NCI-H345 (cell line): ENCODE measurements at places on chromosomes 16 and 17.

DNA sequence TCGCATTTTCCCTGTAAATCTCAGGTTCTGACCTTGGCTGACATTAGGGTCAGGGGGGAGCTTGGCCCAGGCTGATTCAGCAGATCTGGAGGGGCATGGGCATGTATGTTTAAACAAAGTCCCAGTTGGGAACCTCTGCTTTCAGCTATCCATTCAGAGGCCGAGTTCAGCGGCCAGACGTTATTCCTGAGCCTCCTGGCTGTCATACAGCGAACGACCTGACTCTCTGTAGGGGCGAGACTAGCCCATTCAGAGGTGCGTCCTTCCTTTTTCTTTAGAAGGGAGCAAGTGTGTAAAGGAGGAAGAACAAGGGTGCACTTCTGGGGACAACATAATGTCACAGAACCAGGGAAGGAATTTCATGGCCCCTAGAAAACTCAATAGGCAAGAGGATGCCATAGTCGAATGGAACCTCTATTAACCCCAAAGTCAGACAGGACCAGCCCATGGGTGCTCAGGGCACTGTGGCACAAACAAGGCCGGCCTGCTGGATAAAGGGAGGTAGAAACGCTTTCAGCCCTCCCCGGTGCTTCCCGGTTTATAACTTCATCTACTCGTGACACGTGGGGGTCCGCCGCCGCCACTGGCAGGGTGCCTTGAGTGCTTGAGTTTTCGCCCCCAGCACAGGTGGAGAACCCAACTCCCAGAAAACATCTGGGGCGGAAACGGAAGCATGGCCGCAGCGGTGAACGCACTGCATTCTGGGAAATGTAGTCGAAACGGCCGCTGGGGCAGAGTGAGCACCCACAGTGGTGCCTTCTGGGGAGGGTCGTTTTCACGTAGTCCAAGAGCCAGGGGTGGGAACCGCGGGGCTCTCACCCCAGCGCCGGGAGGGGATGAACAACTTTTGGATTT lies 33.2 kb upstream of the PLCG2 start:
- no peak for DNase-seq

DNA sequence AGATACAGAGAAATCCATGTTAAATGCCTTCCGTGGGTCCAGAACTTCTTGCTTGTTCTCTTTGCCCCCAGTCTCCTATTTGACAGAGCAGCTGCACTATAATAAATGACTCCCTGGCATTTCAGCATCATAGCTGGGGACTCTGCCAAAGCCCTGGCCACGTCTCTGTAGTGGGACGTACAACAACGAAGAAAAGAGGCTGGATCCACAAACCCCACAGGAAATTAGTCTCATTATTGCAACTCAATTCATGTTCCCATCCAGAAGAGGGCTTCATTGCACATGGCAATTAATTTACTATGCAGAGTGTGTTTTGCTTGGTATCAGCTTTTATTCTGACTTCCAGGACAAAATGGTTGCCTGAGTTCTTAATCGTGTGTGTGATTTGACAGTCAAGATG lies 121.3 kb downstream of the CDH13 start:
- DNase-seq = no peak

GRCh38 chr16:66269617-66270332 lies 96.7 kb upstream of the CDH5 start:
- no peak for DNase-seq

DNA sequence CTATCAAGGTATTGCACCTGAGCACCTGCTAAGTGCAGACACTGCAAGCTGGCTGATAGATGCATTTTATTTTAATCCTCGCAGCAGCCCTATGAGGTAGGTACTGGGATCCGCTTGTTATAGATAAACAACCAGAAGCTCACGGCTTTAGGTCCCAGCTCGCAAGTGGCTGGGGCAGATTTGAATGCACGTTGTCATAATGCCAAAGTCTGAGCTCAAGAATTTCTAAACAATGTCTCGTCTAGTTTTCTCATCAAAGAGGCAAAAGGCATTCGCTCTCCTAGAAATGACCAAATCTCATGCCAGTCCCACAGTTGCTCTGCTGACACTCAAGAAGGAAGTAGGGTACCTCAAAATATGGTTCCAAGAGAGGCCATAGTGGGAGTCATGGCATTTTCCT lies 20.5 kb downstream of the SOX9 start:
- DNase-seq = no peak

DNA sequence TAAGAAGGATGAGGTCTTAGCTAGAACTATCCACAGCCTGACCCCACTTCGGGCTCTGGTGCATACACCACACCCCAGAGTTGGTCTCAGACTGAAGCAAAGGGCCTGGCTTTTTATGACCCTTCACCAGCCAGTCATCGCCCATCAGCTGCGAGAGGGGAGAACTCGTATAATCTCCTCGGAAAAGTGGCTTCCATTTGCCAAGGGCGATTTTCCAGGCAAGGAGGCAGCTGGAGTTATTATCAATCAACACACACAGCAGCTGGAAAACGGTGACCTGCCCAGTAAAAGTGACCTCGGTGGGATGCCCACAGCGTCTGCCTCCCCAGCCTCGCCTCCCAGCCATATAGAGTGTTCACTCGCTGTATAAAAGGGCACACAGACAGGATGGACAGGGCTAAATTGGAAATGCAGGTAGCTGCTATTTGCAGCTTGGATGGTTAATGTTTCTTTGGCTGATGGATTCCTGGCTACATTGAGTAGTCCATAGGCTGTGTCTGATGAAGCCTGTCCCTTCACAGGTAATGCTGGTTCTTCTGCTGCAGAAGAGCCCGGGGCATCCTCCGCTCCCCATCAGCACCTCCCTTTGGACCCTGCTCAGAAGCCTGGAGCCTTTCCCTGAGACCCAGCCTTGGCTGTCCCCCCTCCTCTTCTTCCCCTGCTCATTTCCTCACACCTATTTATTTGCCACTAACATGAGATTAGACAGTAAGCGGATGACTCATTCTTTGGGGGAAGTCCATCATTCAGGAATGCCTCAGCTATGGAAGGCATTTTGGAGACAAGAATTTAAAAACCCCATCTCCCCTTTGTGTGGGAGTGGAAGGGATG lies 45.7 kb downstream of the TMEM186 start:
- no peak for DNase-seq

DNA sequence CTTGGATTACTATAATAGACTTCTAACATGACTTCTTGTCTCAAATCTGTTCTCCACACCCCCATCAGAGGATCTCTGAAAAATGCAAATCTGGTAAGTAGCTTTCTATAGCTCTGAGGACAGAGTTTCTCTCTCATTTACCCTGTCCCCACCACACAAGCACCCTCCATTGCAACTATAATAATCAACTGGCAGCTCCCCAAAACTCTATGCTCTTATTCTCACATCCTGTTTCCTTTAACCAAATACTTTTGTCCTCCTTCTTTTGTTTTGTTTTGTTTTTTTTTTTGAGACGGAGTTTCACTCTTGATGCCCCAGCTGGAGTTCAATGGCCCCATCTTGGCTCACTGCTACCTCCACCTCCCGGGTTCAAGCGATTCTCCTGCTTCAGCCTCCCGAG lies 73.4 kb downstream of the HELZ start:
- no peak for DNase-seq

DNA sequence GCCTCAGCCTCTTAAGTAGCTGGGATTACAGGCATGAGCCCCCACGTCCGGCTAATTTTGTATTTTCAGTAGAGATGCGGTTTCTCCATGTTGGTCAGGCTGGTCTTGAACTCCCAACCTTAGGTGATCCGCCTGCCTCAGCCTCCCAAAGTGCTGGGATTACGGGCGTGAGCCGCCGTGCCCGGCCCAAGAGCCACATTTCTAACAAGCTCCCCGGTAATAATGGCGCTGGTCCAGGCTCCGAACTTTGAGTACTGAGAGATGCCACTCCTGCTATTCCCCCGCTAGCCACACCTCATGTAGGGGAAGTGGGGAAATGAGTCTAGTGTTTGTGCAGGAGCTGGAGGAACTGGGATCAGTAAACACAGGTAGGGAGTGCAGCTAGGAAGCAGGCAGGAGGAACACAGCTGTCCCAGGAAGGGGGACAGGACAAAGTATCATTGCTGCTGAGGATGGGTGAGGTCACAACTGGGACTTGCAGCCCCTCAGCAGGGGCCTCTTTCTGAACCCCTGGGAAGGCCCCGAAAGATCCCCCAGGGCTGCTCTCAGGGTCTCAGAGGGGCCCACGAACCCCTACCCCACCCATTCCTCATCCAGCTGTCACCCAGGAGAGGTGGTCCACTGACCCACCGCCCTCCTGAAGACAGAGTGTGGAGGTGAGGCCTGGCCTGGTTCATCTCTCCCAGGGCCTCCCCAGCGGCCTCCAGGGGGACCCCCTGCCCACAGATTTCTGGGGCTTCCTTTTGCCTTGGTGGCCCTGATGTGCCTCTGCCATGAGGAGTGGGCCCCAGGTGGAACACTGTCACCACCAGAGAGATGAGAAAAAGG lies 3.7 kb upstream of the KREMEN2 start:
- DNase-seq = no peak

DNA sequence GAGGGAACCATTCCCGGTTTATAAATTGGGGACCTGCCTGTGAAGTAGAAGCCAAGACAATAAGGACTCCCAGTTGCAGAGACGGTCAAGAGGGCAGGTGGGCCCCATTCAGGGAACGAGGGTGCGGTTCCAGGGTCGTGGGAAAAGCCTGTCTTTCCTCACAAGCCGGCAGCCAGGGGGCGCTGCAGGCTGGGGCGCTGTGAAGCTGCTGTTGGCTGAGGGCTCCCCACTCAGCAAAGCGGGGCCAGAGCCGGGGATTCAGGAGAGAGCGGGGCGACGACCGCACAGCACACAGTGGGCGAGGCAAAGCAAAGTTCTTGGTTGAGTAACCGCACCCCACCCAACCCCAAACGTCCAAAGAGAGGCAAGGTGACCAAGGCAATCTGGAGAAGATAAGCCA lies 24.9 kb downstream of the CDRT15 start:
- no peak for DNase-seq

- no peak for DNase-seq
These were observed 199.4 kb downstream of the AATF start for GRCh38 chr17:37148156-37148555.

DNA sequence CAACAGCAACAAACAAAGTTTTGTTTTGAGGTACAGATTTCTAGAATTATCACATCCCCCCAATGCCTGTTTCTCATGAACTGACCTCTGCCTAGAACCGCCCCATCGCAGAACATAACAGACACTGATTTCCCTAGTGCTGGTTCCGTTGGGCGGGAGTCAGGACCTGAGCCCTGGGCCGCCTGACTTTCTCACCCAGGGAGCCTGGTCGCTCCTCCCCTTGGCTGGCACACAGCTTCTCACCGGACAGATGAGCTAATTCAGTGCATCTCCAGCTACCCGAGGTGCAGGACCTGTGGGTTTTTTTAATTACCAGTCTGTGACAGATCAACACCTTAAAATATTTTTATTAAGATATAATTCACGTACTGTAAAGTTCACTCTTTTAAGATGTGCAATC lies 20.1 kb upstream of the RPL38 start:
- no peak for DNase-seq

DNA sequence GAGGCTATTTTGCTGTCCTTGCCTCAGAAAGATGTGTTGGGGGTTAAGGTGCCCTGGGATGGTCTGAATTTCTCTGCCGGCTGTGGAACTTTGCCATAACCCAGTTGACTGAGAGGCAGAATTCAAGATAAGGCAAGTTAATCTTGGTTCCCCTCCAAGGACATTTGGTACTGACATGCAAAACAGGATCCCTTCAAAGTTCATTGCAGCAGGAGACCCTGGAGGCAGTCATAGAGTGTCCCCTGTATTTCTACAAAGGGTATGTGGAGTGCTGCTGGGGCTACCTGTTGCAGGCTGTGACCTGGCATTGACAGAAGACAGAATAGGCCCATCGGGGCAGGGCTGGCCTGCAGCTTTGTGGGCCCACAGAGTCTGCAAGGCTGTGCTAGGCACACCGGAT lies 135.6 kb upstream of the IRX3 start:
- DNase-seq = no peak

DNA sequence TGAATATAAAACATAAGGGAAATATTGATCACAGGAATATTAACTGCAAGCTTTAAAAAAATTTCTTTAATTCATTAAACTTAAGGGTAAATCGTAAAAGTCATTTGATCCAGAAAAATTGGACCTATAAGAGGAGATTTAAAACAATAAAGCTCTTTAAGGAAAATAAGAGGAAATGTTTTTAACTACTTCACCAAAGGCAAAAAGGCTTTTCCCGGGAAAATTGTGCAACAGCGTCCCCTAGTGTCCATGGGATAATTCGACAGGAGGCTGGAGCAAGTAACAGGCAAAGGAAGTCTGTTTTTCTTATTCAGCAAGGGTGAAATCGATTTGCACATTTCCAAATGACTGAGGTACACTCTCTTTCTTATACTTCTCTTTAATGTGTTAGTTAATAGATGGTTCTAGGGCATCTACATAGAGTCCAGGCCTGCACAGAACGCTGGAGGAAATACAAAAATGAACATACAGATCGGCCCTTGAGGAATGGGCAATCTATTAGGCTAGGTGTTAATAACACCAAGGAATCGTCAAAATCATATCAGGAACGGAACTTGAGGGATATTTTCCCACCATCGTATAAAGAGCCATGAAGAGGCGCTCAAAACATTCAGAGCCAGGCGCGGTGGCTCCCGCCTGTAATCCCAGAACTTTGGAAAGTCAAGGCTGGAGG lies 61.4 kb downstream of the ZNF18 start:
- DNase-seq = peak; percentile 47

DNA sequence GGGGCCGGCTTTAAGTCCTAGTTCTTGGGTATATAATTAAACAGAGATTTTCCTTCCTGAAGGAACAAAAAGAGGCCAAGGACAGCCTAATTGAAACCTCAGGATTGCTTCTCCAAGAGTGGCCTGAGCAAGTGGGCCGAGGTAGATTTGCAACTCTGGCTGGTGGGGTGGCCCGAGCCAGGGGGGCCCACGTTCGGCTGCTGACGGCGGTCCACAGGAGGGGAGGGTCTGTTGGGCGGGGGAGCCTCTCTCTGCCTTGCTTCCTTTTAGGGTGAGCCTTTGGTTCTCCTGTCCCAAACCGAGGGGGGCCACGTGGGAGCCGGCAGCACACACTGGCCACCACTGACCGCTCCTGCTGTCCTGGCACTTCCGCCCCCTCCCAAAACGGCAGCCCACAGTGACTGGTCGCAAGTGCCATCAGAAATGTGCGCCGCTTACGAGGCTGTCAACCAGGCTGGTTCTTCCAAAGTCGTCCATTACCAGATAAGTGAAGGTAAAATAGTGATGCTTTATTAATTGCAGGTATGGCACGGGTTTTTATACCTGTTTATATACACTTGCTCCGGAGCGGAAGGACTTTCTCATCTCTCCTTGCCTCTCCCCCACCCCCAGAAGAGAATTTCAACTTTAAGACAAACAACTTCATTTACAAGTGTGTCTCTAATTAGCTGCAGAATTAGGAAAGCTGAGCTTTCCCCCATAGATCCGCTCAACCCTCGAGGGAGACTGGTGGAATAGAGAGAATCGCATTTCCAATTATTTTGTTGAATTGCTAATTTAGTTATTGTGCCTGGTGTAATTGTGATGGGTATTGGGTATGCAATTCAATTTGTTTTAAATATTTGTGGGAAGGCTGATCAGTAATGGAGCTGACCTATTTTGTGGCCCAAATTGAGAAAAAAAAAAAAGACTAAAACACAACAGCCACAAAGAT lies 117.8 kb downstream of the AATF start:
- DNase-seq = no peak

GRCh38 chr16:66874079-66874775 lies 6.1 kb upstream of the PDP2 start:
- no peak for DNase-seq

GRCh38 chr17:17402558-17402957 lies 74.2 kb upstream of the MED9 start:
- DNase-seq = no peak
